Stimulated activated CD4-positive, alpha-beta T cell treated with anti-CD3 and anti-CD28 coated beads, Interleukin-15, amount 100 ng/mL, for 1 hour (primary cell): ENCODE measurements at places on chromosomes 6 and 20.

- DNase-seq = no peak
Observed at GRCh38 chr6:77424761-77425160, 38.5 kb downstream of the HTR1B start.

- DNase-seq = no peak
Observed at GRCh38 chr6:121032268-121033006, 301.8 kb downstream of the TBC1D32 start.

DNA sequence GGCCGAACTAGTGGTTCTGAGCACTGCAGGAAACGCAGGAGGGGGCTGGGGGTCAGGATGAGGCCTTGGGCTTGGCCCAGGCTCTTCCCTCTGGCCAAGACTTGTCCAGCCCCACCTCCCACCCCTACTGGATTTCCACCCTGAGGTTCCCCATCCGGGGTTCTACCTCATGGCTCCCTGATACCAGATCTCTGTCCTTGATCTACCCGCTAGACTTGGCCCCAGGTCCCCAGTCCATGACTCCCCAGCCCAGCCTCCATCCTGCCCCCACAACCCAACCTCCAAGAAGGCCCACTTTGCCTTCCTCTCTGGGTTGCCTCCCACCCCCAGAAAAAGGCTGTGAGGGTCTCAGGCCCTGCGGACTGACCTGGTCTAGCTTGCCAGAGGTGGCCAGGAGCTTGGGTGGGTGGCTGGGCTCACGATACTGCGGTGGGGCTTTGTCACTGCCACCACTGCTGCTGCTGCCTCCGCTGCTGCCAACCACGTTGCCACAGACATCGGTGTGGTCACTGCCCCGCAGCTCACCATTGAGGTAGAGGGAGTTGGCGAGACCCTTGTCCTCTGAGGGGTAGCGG, 6.8 kb upstream of the FASTKD5 start:
- DNase-seq = no peak

- no peak for DNase-seq
Observed at GRCh38 chr6:106356378-106356777, 4.1 kb upstream of the CRYBG1 start.
